ENCODE measurements at places on chromosomes 2 and 18. TPM values are rescaled to one million over a fixed set of nuclear protein-coding genes. Genes with fewer than 3 reads are reported as not detected.

GNAL gene
- total RNA-seq: 3.6 TPM

- no peak for DNase-seq
These were observed 8.0 kb upstream of the MYL1 start for GRCh38 chr2:210323003-210323402.

GRCh38 chr2:219718066-219718465 lies 90.6 kb downstream of the SLC4A3 start:
- DNase-seq: no peak

DNA sequence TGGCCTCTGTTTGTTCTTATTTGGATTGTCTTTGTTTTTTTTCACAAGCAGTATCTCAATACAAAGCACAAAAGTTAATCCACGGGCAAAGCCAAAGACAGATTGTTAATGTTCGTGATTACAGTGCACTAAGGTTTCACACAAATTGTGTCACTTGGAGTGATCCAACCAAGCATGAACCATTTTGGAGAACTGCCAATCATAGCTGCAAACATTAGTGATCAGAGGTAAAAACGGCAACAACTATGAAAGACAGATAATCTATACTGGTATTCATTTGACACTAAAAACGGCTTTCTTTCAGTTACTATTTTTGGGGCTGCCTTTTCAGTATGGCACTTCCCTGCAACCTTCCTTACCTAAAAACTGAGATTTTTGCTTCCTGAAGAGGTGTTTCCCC lies 213.1 kb upstream of the GULP1 start:
- DNase-seq: peak; percentile 25

DNA sequence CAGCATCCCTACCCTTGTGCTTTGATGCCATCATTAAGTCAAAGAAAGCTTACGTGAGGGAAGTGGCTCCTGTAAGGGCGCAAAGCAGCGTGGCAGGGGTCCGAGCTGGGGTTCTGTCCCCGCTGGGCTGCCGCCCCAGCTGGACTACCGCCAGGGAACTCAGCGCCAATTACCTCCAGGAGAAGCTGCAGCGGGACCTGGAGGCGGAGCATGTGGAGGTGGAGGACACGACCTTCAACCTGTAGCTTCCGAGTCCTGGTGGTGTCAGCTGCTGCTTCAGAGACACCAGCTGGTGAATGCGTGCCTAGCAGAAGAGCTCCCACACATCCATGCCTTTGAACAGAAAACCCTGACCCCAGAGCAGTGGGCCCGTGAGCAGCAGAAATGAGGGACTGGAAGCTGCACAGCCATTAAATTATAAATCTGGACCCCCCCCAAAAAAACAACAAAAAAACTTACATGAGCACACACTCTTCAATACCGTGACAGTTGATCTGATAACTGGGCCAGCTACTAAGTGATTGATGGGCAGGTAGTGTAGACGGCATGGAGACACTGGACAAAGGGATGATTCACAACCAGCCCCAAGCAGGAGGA lies 20.1 kb upstream of the YES1 start:
- no peak for DNase-seq

CROCC2 gene
- not detected for total RNA-seq

GRCh38 chr2:181781078-181781786 lies 100.9 kb upstream of the NEUROD1 start:
- DNase-seq: no peak

NABP1 gene
- total RNA-seq: 181 TPM

- DNase-seq: no peak
These were observed 361.9 kb downstream of the CYRIA start for GRCh38 chr2:16303761-16304160.

C2orf80 gene
- not detected for total RNA-seq
